WTC11 (cell line): ENCODE measurements at places on chromosomes 3 and 15. TPM values are rescaled to one million over a fixed set of nuclear protein-coding genes. Genes with fewer than 3 reads are reported as not detected.

DNA sequence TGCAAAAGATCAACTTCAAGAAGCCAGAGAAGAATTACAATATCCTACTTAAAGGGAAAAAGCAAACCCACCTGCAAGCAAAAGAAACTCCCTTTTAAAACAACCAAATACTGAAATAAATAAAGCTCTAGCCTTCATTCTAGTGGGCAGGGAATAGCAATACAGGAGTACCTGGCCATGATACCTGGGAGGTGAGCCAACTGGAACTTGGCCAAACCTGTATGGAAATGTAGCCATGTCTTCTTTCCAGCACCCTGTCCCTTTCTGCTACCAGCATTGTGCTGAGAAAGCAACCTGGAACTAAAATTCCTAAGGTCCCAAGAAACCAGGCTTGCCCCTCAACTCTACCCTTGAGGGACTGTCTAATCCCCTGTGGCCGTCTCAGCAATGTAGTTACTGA, 530.0 kb downstream of the EPHB1 start:
- H3K27me3 ChIP-seq, result peaks cover 3% of the 10 kb centered on the region; the same call in 1 of the 2 replicates
- H3K4me3 ChIP-seq, result no peak overlapping the region
- H3K36me3 ChIP-seq, result no peaks in the 10 kb centered on the region
- DNase-seq, result no peak
- H3K4me1 ChIP-seq, result peaks cover 4% of the 10 kb centered on the region; the same call in 1 of the 2 replicates

Gene ZIC4
- 1.9 to 3.5 TPM (median 2.5 TPM) in 3 replicates for total RNA-seq

DNA sequence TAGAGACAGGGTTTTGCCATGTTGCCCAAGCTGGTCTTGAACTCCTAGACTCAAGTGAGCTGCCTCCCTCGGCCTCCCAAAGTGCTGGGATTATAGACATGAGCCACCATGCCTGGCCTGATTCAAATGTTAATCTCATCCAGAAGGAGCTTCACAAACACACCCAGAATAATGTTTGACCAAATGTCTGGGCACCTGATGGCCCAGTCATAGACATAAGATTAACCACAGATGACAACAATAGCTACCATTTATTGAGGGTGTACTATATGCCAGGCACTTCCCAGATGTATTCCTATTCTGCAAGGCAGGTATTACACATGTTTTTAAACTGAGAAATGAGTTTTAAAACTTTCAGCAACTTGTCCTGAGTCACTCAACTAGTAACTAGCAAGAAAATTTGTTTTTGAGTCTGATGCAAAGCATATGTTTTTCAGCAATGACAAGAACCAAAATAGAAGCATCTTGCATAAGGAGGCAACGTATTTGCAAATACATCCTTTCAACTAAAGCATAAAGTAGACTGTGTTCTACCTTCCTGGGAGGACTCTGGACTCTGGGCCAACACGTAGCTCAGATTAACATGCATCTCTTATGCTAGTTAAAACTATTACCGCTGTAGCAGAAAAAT, 8.1 kb upstream of the SPG21 start:
- H3K36me3 ChIP-seq, result peaks cover 3% of the 10 kb centered on the region
- H3K27ac ChIP-seq, result no peak overlapping the region
- no peak for DNase-seq
- no peaks in the 10 kb centered on the region for H3K27me3 ChIP-seq

DNA sequence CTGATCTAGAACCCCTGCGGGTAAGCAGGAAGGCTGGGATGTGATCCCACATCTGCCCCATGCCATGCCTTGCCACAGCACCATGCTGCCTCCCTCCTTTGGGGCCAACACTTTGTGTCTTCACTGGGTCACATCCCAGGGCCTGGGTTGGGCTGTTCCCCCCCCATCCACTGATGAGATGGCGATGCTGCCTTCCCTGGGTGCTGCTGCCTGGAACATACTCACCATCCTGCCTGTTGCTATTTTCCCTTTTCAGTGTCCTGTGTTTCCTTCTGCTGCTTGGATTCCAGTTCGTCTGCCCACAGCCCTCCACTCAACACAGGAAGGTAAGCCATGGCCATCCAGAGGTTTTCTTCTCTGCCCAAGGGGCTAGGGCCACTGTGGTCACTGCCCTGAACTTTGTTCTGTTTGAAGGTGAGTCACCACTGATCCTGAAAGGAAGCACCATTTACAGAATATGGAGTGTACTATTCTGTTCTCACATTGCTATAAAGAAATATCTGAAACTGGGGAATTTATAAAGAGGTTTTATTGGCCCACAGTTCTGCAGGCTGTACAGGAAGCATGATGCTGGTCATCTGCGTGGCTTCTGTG, 39.4 kb downstream of the THSD4 start:
- H3K27ac ChIP-seq, result no peak overlapping the region
- H3K36me3 ChIP-seq, result no peaks in the 10 kb centered on the region; the same call in 1 of the 2 replicates
- no peak for DNase-seq

- DNase-seq, result no peak
- H3K27ac ChIP-seq, result no peak overlapping the region
- peaks cover 25% of the 10 kb centered on the region for H3K27me3 ChIP-seq
- peaks cover 24% of the 10 kb centered on the region for H3K36me3 ChIP-seq
- H3K4me1 ChIP-seq, result peaks cover 10% of the 10 kb centered on the region
Measured at GRCh38 chr3:187636528-187636927, 33.7 kb downstream of the SST start.

GRCh38 chr15:69577397-69577796, 124.8 kb downstream of the RPLP1 start:
- peaks cover 2% of the 10 kb centered on the region for H3K36me3 ChIP-seq
- peaks cover 16% of the 10 kb centered on the region for H3K4me1 ChIP-seq
- no peaks in the 10 kb centered on the region for H3K27me3 ChIP-seq
- DNase-seq, result no peak
- H3K4me3 ChIP-seq, result no peak overlapping the region

GRCh38 chr3:172750069-172750367, 508 bp upstream of the ECT2 start:
- peak overlapping the region; percentile 87 for H3K27ac ChIP-seq
- no peak for DNase-seq
- no peaks in the 10 kb centered on the region for H3K27me3 ChIP-seq

DNA sequence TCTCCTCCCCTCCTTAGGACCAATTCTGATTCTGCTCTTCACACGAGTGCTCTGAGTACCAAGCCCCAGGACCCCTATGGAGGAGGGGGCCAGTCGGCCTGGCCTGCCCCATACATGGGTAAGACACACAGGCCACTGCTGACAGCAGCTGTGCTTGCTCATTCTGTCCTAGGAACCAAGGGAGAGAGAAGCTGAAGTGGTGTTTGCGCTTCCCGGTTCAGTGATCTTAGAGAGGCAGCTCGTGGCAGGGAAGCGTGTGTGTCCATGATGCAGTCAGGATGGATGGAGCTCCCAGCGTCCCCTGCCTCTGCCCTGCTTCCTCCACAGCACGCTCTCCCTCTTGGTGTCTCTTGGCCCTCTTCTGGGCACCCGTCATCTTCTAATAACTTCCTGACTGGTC, 77.6 kb downstream of the CRTC3 start:
- peaks cover 5% of the 10 kb centered on the region for H3K27me3 ChIP-seq
- H3K4me1 ChIP-seq, result peaks cover 50% of the 10 kb centered on the region
- no peak for DNase-seq
- no peak overlapping the region for H3K27ac ChIP-seq

Gene ABI3BP
- 0.18 to 0.74 TPM (median 0.39 TPM) in 3 replicates for total RNA-seq

DNA sequence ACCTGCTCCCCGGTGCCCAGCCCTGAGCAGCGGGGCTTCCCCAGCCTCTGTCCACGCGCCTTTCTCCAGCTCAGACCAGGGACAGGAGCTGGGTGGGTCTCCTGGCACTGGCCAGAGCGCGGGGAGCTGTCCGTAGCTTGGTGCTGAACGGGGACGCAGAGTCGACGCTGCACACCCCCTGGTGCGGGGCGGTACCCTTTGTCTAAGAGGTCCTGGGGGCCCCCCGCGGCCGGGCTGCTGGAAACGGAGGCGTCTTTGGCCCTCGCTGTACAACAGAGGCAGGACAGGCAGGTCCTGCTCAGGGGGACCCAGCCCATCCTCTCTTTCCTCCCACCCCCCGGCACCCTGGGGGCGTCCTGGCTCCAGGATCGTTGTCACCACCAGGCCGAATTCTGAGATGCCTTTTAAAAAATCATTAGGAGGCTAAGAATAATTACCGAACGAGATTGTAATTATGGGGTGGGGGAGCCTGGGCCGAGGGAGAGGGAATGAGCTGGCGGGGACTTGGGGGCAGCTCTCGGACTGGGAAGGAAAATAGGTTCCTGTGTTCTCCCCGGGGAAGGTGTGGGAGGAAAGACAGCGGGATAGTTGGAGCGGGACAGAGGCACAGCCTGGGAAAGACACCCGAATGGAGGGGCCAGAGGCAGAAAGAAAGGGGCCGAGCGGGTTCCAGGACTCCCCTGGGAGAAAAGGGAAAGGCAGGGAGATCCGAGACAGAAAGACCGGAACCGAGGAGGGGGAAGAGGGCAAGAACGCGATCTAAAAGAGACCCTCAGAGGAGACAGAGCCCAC, 4.1 kb upstream of the SKOR1 start:
- H3K36me3 ChIP-seq, result peaks cover 4% of the 10 kb centered on the region
- H3K27ac ChIP-seq, result no peak overlapping the region
- peak overlapping the region; percentile 68 for H3K4me3 ChIP-seq
- H3K27me3 ChIP-seq, result peaks cover 97% of the 10 kb centered on the region
